AG09319 (cell line): ENCODE measurements at places on chromosomes 11 and 22.
A peak's percentile ranks its signal among the peaks of the same experiment; 100 is the strongest.

DNA sequence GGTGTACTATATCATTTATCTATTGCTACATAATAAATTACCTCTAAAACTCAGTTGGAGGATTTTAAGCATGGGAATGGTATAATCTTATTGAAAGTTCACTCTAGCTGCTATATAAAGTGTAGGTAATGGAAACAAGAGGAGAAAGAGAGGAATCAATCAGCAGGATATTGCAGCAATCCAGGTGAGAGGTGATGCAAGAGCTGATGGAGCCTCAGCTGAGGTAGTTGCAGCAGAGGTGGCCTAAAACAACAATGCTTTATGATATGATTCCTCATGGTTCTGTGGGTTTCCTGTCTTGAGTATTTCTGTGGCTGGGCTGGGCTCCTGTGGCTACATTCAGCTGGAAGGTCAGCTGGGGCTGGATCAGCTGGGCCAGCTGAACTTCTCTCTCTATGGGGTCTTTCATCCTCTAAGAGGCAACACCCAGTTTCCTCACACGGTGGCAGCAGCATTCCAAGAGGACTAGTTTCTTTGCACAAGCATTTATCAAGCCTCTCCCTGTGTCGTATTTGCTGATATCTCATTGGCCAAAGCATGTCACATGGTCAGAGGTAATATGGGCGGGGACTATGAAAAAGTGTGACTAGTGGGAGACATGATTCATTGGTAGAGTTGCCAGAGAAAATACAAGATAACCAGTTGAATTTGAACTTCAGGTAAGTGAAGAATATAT, 135.4 kb upstream of the LARGE1 start:
- no peak for DNase-seq

- no peak for DNase-seq
Measured at GRCh38 chr22:35973388-35973787, 55.2 kb downstream of the RBFOX2 start.

DNA sequence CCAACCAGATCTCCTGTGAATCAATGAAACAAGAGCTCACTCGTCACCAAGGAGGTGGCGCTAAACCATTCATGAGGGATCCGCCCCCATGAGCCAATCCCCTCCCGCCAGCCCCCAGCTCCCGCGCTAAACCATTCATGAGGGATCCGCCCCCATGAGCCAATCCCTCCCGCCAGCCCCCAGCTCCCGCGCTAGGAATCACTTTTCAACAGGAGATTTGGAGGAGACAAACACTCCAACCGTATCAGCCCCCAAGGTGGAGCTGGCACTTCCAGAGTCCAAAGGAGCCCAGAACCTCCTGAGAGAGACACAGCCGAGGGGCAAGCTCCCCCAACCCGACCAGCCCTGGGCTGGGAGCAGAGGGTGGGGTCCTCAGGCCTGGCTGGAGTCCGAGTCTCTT, 40.9 kb upstream of the PRR5 start:
- no peak for DNase-seq

DNA sequence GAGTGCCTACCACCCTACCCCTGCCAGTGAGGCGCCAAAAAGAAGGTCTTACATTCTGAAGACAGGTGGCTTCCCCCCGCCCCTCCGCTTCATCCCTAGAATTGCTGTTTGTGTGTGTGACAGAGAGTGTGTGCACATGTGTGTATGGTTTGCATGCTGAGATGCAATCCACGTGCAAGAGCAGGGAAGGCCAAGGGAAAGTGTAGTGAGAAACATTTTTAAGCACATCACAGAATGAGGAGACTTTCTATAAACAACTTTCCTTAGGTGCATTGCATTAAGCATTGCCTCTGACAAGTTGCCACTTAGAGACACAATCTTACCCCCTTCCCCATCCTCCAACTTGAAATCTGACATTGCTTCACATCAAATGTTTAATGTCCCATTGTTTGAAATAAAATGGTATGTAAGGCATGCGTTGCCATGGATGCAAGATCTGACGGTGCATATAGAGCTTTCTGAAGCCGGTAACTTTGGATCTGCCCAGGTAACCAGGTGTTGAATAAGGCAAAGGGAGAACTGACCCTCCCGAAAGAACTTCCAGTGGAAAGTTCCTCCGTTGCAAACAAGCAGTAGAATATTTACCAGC, 21.4 kb downstream of the FJX1 start:
- no peak for DNase-seq

GRCh38 chr11:46003572-46003971, 81.1 kb downstream of the LARGE2 start:
- peak; percentile 16 for DNase-seq

GRCh38 chr22:20524004-20524481, 16.6 kb downstream of the MED15 start:
- no peak for DNase-seq

GRCh38 chr11:106459135-106459534, 381.7 kb downstream of the AASDHPPT start:
- DNase-seq, result no peak
